ENCODE measurements at places on chromosomes 1 and 21.

- DNase-seq = no peak
Observed at GRCh38 chr1:65449214-65449823, 28.9 kb downstream of the LEPR start.

GRCh38 chr1:227998374-227999055 lies 8.3 kb upstream of the WNT3A start:
- DNase-seq = no peak

GRCh38 chr21:31283025-31283424 lies 61.0 kb downstream of the TIAM1 start:
- DNase-seq = peak; percentile 2

DNA sequence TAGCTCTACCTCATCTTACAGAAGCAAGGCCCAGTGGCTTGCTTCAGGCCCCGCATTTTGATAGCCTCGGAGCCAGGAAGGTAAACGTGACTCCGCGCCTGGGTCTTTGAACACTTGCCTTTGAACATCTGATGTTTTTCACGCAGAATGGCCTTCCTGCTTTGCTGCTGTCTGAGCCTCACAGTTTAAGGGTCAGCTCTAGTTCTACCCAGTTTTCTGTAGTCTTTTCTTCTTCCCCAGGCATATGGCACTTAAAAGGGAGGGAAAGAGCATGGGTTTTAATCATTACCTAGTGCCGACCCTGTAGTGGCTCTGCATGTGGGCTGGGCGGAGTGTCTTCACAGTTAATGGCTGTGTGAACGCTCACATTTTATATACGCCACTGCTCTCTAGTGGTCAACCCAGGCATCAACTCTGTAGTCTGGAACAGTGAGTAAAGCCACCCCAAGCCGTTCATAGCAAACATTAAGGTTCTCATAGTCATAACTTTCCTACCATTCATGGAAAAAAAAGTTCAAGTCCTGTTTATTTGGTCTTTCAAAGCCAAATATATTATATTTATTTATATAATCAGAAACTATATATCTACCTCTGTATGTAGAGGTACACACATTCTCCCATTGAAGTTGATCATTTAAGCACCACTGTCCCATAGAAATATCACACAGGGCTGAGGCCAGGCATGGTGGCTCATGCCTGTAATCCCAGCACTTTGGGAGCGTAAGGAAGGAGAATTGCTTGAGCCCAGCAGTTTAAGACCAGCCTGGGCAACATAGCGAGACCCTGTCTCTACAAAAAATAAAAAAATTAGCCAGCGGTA lies 78.1 kb downstream of the IER5 start:
- peak; percentile 49 for DNase-seq

GRCh38 chr1:21104683-21105082 lies 72.0 kb downstream of the EIF4G3 start:
- no peak for DNase-seq

DNA sequence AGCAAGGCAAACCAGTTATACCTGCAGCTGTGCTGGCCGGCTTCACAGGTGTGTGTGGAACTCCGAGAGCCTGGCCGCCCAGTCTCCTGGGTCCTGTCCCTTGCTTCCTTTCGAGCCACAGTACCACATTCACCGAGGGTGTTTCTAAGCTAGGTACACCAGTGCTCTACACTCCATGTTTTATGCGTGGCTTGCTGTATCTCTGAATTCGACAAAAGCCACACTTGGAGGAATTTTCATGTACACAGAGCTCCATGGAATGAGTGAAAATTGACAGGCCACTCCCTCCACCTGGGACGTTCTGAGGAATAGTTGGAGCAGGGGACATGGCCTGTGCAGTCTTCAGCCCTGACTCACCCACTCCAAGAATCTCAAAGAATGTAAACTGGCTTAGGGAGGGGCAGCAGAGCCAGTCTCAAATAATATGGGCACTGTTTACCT lies 14.0 kb downstream of the ETS2 start:
- no peak for DNase-seq

GRCh38 chr1:32339363-32339978 lies 3.4 kb upstream of the MARCKSL1 start:
- no peak for DNase-seq

GRCh38 chr1:85544689-85545215 lies 35.8 kb upstream of the CCN1 start:
- DNase-seq = no peak

DNA sequence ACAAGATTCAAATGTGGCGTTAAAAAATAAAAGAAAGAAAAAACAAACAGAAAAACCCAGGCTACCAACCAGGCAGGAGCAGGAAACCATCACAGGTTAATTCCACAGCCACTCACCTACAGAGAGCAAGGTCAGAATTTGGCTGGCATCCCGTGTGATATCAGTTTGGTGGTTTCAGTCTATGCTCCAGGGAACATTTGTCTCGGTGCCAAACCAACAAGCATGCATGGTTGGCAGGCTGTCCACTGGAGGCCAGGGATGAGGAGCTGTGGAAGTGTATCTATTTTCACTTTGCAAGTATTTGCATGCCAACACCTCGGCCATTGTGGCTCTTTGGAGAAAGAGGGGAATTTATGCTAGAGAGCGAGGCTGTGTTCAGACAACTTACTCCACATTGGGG lies 53.1 kb upstream of the PROX1 start:
- no peak for DNase-seq

- DNase-seq = no peak
Observed at GRCh38 chr21:46038341-46038829, 56.8 kb downstream of the COL6A1 start.

DNA sequence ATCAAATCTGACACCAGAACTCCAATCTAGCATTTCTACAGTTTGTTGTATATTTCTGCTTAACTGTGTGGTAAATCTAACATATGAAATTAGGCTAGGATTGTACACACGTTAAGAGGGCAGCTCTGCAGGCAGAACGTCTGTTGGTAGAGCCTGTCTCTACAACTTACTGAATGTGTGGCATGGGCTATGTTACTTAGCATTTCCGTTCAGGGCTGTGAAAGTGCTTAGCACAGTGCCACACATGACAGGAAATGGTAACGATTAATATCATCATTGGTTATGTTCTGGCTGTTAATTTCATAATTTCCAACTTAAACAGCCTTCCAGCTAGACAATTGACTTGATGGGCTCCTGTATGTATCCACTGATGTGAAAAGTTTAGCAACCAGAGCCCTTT lies 9.6 kb upstream of the C8B start:
- no peak for DNase-seq

DNA sequence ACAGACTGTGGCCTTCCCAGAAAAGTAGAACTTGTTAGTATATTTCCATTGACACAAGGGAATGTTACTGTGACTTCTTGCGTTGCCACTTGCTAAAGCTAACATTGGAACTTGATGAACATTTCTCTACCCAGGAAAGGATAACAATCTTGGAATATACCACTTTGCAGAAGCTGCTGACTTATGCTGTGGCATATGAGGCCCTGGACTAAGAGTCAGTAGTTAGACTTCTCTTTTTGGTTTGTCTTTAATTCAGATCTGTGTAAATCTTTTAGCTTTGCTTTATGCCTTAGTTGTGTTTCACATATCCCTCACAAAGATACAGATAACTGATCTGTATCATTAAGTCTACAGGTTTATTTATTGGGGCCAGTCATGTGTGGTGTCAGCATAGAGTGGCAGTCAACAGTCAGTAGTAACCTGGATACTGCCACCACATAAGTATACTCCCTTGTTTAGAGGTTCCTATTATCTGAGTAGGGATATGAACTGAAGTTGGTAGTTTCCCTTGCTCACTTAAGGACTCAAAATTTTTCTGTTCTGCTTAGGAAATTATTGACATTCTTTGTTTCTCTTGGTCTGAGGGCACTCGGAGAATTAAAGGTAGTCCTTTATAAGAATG lies 14.7 kb downstream of the RNF2 start:
- no peak for DNase-seq

- DNase-seq = no peak
Observed at GRCh38 chr21:20306836-20307235, 691.4 kb upstream of the NCAM2 start.

GRCh38 chr1:54163051-54163450 lies 10.3 kb upstream of the CDCP2 start:
- no peak for DNase-seq

- DNase-seq = no peak
Observed at GRCh38 chr1:198483006-198483405, 57.5 kb downstream of the ATP6V1G3 start.

- no peak for DNase-seq
Observed at GRCh38 chr1:85048296-85049064, at the start of gene MCOLN3. Gene MCOLN3 (minus strand): TSS chr1:85048500. CDS start chr1:85045360, 3,140 bp downstream.

DNA sequence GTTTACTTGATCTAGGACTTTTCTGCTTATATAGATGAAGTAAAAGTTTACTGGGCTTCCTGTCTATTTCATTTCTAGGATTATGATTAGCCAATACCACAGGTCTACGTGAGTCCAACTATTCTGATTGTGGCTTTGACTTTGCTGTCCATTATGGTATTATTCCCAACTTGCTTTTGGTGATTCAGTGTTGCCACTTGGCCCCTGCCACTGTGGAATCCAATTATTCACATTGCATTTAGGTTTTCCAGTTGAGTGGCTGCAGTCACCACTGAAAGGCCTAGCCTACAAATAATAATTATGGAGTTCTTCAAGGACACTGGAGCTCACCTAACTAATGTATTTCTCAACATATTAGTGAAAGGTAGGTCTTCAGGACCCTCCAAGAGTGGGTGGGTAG lies 574.3 kb upstream of the USP24 start:
- DNase-seq = no peak

DNA sequence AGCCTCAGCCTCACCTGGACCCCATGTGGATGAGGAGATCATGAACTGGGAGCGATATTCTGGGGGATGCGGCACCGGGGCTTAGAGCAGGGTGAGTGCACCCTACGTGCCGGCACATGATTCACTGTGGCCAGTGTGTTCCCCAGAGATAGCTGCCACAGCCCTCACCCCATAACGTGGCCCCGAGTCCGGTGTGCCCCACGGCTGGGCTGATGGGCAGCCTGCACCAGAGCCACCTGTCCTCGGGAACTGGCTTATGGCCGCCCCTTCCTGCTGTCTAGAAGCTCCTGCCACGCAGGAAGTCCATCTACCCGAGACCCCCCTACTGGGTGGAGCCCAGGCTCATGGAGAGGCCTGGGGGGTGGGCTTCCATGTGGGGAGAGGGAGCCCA lies 39.1 kb upstream of the SLC19A1 start:
- no peak for DNase-seq

GRCh38 chr21:45514311-45515021 lies 27.8 kb downstream of the SLC19A1 start:
- no peak for DNase-seq

GRCh38 chr21:41366522-41367151 lies 4.8 kb downstream of the MX2 start:
- no peak for DNase-seq

GRCh38 chr1:26787381-26787705 lies 407 bp upstream of the PIGV start:
- peak; percentile 44 for DNase-seq

Measured in stimulated activated CD8-positive, alpha-beta memory T cell treated with anti-CD3 and anti-CD28 coated beads, Interleukin-4, amount 100 ng/mL, for 4 hours (primary cell).